ENCODE measurements at places on chromosomes 1 and 21.

- no peak for DNase-seq
These were observed 844 bp downstream of the ADAMTS5 start for GRCh38 chr21:26965907-26966581.

- no peak for DNase-seq
These were observed 199.9 kb downstream of the LRRC40 start for GRCh38 chr1:70005386-70006034.

- no peak for DNase-seq
These were observed 168.0 kb downstream of the CYYR1 start for GRCh38 chr21:26405071-26405470.

DNA sequence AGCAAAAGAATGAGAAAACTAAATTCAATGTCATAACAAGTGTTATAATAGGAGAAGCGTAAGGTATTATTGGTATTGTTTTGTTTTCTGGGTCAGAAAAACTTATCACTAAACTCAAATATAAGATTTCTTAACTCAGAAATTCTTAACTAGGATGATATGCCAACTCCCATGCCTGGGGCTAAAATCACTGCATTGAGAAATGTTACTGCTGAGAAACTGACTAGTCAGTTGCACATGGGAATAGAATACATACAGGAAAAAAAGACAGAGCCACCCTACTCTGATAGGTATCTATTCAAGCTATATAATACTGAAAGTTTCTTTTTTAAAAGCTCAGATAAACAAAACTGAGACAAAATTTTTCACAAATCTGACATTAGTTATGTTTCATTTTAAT is 56.3 kb downstream of the PRPF38A start:
- DNase-seq = no peak

DNA sequence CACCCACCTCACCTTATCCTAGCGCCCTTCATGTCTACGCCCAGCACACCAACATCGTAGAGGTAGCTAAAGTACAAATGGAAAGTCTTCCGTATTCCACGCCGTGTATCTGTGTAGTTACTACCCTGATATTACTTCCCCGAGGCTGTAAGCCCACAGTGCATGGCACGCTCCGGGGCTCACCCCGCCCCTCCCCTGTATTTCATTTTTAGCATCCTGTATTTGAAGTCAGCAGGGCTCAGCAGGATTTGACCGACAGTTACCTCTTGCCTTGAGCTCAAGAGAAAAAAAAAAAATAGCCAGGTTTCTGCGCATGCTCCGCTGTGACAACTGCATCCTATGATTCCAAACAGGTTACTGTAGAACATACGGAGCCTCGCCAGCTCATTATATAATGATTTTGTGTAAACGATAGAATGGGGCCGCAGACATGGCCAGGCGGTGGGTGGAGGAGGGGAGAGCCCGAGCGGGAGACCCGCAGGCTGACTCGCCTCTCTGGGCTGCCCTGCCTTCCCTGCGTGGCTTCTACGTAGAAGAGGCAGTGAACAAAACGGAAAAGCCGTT is 1.3 kb downstream of the ABCG1 start:
- peak; percentile 86 for DNase-seq

GRCh38 chr1:47192458-47193384 is 2.9 kb upstream of the PDZK1IP1 start:
- peak; percentile 61 for DNase-seq

Measured in inflammatory macrophage treated with lipopolysaccharide for 4 hours (primary cell).